ENCODE measurements at places on chromosomes 2 and 18. TPM values are rescaled to one million over a fixed set of nuclear protein-coding genes. Genes with fewer than 3 reads are reported as not detected.

GPR45 gene
- not detected for polyA plus RNA-seq

GPR55 gene
- not detected for polyA plus RNA-seq

PTPN4 gene
- 21.2 TPM for polyA plus RNA-seq

CIAO1 gene
- 67.4 TPM for polyA plus RNA-seq

MYL12A gene
- polyA plus RNA-seq = 536 TPM

GCG gene
- polyA plus RNA-seq = not detected

FTCDNL1 gene
- 1.1 TPM for polyA plus RNA-seq

UGT1A5 gene
- 1.3 TPM for polyA plus RNA-seq

CFC1 gene
- polyA plus RNA-seq = not detected

FAM228A gene
- polyA plus RNA-seq = not detected

All from keratinocyte (primary cell).